ENCODE measurements at places on chromosomes 6 and 20.

GRCh38 chr6:127933852-127934840 lies 33.3 kb upstream of the THEMIS start:
- DNase-seq: no peak

DNA sequence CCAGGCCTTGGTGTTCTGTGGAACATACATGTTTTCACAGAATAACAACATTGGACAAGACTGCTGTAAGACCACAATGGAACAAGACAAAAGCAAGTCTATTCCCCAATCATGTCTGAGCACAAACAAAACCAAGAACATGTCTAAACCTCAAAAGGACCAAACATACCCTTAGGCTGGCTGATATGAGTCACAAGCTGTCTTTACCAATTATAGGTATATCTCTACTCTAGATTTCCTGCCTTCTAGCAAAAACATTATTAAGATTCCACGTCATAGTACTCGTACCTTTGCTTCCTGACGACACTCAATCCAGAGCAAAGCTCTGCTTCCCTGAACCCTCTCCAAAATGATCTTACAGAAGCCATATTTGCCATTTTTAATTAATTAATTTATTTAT lies 15.4 kb upstream of the L3MBTL1 start:
- DNase-seq: no peak

DNA sequence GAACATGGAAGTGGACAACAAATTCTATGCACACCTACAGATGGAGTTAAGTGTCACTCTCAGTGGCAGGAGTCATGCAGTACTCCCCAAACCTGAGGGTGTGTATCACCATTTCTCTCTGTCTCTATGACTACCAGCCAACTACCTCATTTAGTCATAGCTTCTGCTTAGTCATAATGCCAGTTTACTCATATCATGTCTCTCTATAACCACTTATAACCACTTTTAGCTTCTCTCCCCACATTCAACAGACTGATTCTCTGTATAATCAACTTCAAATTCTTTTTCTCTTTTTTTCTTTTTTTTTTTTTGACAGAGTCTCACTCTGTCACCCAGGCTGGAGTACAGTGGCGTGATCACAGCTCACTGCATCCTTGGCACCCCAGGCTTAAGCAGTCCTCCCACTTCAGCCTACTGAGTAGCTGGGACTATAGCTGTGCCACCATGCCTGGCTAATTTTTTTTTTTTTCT lies 13.8 kb upstream of the GTF3C6 start:
- no peak for DNase-seq

GRCh38 chr20:49674383-49675352 lies 39.0 kb downstream of the B4GALT5 start:
- DNase-seq: no peak

Data from activated gamma-delta T cell treated with anti-CD3 and anti-CD28 coated beads, Interleukin-2, amount 50 U/mL, for 16 hours (primary cell).